ENCODE measurements at places on chromosomes 4 and X.

GRCh38 chr4:149980941-149981340 is 97.3 kb upstream of the DCLK2 start:
- H3K4me1 ChIP-seq: no peaks in the 10 kb centered on the region
- no peak overlapping the region for H3K4me3 ChIP-seq
- H3K36me3 ChIP-seq: no peaks in the 10 kb centered on the region

DNA sequence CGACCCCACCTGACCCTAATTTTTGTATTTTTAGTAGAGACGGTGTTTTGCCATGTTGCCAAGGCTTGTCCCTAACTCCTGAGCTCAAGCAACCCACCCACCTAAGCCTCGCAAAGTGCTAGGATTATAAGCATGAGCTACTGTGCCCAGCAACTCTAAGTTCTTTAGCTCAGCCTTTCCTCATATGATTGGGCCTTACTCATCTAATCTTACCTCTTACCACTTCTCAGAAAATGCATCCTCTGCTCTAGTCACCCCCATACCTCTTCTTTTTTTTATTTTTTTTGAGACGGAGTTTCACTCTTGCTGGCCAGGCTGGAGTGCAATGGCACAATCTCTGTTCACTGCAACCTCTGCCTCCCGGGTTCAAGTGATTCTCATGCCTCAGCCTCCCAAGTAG is 35.6 kb upstream of the UGDH start:
- no peaks in the 10 kb centered on the region for H3K27me3 ChIP-seq
- H3K4me1 ChIP-seq: peaks cover 12% of the 10 kb centered on the region
- no peak overlapping the region for H3K4me3 ChIP-seq
- DNase-seq: no peak
- peaks cover 2% of the 10 kb centered on the region for H3K36me3 ChIP-seq
- no peak overlapping the region for H3K27ac ChIP-seq

DNA sequence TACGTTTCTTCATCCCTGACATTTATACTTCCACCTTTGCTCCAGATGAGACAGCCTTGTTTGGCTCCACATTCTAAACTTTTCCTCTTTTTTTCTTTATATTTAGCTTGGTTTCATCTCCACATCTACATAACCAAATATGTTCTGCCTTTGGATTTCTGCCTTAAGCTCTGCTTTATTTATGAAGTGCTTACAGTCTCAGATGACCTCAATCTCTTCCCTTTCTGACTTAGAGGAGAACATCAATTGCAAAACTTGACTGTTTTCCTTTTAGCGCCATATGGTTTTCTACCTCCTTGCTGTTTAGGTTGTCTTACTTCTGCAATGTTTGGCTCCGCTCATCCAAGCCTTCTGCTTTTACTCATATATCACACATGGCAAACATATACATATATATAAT is 7.5 kb downstream of the ASB5 start:
- H3K27me3 ChIP-seq: no peaks in the 10 kb centered on the region
- H3K4me1 ChIP-seq: no peaks in the 10 kb centered on the region
- no peak overlapping the region for H3K4me3 ChIP-seq

- no peak for DNase-seq
- peaks cover 67% of the 10 kb centered on the region for H3K36me3 ChIP-seq
- no peaks in the 10 kb centered on the region for H3K4me1 ChIP-seq
- peak overlapping the region; percentile 2 for H3K27ac ChIP-seq
These were observed 197.8 kb downstream of the PALLD start for GRCh38 chr4:168694667-168695066.

DNA sequence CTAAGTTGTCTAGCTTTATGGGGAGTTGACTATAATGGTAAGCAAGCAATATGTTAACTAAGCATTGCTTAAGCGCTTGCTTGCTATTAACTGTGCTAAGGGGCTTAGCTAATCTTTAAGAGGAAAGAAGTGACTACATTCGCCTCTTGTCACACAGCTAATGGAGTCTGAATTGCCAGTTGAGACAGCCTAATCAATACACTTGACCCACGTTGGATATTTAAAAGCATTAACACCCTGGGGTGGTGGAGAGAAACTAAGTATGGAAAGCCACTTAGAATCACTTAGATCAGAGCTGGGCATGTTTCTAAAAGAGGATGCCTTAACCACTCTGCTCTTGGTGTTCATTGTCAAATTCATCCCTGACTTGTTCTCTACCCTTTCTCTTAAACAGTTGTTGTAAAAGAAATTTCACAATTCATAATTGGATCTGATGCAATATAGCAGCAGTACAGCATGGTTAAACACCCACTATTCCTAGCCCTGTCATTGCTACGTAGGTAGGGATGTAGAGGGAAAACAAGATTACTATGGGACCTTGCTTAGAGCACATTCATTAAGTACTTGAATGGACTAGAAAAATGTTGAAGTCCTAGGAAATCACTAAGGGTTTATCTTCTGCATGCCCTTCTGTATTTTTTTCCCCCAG is 3.5 kb downstream of the ZAR1 start:
- H3K36me3 ChIP-seq: peaks cover 2% of the 10 kb centered on the region
- peak; percentile 19 for DNase-seq
- no peak overlapping the region for H3K4me3 ChIP-seq

DNA sequence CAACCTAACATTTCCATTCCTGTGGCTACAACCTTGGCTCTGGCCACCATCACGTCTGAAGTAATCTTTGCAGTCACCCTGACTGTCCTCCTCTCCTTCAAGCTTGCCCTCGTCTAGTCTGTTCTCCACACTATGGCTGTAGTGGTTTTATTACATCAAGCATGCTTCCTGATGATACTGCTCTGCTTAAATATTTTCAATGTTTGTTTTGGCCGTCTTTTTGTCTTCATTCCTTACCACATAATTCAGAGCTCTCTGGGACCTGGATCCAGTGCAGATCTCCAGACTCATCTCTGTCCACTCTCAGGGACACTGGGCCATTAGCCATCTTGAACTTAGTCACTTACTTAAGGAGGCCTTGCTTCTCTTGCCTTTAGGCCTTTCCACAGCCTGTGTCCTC is 27.7 kb upstream of the FREM3 start:
- no peaks in the 10 kb centered on the region for H3K36me3 ChIP-seq
- no peak overlapping the region for H3K27ac ChIP-seq
- no peak for DNase-seq
- no peaks in the 10 kb centered on the region for H3K4me1 ChIP-seq

DNA sequence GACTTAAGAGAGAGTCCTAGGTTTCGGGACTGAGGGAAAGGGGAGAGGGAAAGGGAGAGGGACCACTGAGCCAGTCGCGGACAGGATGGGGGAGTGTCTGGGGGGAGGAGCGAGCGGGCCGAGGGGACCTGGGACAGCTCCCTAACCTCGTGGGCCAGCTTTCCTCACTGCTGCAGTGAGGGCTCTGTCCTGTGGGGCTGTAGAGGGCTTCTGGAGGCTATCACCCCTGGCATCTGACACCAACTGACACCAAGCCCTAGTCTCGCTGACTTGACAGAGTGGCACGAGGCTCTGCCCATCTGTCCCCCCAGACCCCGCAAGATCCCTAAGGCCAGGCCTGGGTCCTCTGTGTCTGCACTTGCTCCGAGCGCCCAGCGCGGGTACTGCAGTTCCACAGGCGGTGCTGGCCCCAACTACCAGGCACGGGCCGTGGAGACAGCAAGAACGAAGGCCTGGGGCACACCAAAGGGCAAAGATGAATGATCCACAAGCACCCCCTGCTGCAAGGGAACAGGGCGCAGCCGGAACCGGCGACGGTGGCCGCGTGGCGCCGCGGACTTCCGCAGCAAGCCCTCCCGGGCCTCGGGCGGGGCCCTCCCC is 465 bp downstream of the HAUS7 start:
- H3K36me3 ChIP-seq: no peaks in the 10 kb centered on the region
- DNase-seq: peak; percentile 48
- H3K4me1 ChIP-seq: no peaks in the 10 kb centered on the region
- no peak overlapping the region for H3K27ac ChIP-seq
- H3K4me3 ChIP-seq: peak overlapping the region; percentile 45

- peaks cover 3% of the 10 kb centered on the region for H3K36me3 ChIP-seq
- no peak overlapping the region for H3K27ac ChIP-seq
- DNase-seq: peak; percentile 6
- H3K4me1 ChIP-seq: no peaks in the 10 kb centered on the region
- H3K27me3 ChIP-seq: no peaks in the 10 kb centered on the region
These were observed 83.6 kb downstream of the STAG2 start for GRCh38 chrX:124045109-124045508.

DNA sequence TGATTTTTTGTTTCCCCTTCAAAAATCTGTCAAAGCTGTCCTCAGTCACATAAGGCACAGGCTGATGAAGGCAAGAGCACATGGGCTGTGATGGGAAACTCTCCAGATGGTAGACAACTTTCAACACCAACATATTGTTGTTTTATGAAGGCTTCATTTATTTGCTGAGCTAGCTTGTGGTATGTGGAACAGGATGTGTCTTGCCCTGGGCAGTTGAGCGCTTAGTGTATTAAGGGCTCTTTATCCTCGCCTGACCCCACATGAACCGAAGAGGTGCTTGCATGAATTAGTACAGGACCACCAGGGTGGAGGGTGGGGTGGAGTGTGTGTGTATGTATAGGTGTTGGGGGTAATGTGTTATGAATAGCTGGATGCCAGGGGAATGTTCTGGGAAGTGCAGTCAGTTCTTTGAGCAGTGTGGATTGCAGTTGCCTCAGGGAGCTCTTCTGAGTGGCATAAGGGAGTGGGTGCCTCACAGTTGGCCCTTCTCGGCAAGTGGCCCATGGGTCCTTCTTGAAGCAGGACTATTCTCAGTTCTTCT is 103.1 kb downstream of the PHEX start:
- no peaks in the 10 kb centered on the region for H3K36me3 ChIP-seq
- H3K27me3 ChIP-seq: no peaks in the 10 kb centered on the region
- H3K4me1 ChIP-seq: peaks cover 21% of the 10 kb centered on the region
- no peak overlapping the region for H3K4me3 ChIP-seq
- peak overlapping the region; percentile 59 for H3K27ac ChIP-seq
- DNase-seq: peak; percentile 10

DNA sequence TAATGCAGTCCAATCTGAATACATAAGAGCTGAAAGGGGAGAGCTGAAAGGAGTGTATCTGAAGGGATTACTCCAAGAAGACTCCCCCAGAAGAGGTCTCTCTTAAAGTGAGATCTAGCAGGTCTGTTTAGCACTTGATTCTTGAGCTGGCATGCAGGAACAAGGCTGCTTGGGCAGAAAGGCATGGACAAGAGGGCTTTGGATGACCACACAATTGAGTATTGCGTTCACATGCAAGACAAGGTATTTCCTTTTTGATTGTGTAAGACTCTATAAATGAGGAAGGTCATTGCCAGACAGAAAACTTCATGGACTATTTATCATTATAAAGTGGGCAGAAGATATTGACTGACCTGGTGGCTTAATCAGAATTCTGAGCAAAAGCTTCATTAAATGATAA is 145.5 kb upstream of the AFF2 start:
- DNase-seq: no peak
- no peaks in the 10 kb centered on the region for H3K36me3 ChIP-seq
- no peaks in the 10 kb centered on the region for H3K4me1 ChIP-seq
- H3K27ac ChIP-seq: no peak overlapping the region
- H3K27me3 ChIP-seq: no peaks in the 10 kb centered on the region

- peaks cover 3% of the 10 kb centered on the region for H3K36me3 ChIP-seq
- no peaks in the 10 kb centered on the region for H3K27me3 ChIP-seq
- peak; percentile 36 for DNase-seq
- no peaks in the 10 kb centered on the region for H3K4me1 ChIP-seq
These were observed 70.4 kb downstream of the BEX3 start for GRCh38 chrX:103446665-103447302.

DNA sequence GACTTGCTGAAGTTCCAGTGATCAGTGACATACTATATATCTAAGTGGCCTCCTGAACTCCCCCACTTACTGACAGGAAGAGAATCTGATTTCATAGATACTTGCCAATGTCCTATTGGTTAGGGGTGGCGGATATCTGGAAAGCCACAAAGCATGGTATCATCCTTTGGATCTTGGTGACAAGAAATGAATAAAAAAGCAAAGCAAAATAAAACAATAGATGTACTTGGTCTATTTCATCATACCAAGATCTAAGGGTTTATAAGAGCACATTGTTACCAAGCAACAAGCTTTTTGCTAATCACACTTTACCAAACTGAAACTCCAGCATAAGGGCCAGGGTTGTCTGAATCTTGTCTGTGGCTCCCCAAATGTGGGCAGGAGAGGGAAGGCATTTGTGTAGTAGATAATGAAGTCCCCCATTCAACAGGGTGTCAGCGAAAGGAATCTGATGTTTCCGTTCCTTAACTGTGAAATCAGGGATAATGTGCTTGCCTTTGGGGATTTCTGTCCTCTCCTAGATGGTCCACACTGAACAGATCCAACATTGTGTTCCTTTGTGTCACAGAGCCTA is 125.0 kb upstream of the SMIM10 start:
- H3K27me3 ChIP-seq: no peaks in the 10 kb centered on the region
- no peak overlapping the region for H3K27ac ChIP-seq
- H3K36me3 ChIP-seq: no peaks in the 10 kb centered on the region
- H3K4me1 ChIP-seq: no peaks in the 10 kb centered on the region

DNA sequence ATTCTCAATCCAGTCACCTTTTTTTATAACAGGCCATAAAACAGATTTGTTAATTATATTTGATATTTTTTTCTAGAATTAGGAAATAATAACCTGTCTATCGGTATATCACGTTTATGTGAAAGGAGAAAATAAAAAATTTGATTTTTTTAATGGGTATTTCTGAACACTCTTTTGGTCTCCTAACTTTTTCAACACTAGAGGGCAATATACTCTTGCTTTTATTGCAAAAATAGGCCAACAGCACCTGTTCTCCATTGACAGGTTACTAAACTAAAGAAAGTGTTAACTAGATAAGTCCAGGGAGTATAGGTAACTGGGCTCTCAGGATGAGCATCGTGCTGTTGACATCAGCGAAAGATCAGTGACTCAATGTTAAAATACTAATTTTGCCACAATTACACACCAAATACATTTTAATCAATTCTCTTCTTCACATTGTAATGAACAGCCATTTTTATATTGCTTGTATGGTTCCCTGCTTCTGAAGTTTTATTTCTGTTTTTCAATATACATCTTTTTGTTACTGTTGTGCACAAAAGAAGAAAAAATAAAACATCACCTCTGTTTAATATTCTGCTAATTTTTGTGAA is 22.8 kb downstream of the NDST4 start:
- H3K4me1 ChIP-seq: no peaks in the 10 kb centered on the region
- no peaks in the 10 kb centered on the region for H3K27me3 ChIP-seq
- no peak overlapping the region for H3K27ac ChIP-seq
- H3K36me3 ChIP-seq: no peaks in the 10 kb centered on the region
- no peak overlapping the region for H3K4me3 ChIP-seq

DNA sequence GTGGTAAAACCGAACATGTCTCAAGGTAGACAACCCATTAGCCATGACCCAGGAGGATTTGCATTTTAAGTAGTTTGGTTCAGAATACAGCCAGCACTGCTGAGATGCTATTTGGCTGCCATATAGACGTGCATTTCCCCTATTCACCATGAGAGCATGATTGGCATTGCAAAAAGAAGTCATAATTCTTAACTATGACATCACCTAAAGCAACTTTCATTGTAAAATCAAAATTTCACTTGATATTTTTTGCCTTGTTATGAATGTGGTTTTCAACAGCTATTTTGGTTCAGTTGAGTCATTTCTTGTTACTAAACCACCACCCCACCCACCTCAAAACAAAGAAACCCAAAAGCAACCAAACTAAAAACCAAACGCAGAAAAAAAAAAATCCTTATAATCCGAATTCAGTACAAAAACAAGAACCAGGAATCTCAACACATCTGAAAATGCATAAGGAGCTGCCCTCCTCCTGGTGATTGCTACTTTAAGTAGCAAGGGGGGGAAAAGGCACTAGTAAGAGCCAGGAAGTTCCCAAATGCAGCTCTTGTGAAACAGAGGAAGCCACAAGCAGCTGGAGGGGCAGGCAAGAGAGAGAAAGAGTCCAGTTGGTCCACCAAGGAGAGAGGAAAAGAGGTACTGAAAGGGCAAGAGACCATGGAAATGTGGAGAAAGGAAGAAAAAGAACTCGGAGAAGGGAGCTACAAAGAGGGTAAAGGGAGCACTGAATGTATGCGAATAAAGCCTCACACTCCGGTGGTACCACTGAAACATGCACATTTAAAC is 3.1 kb downstream of the SLITRK4 start:
- no peak overlapping the region for H3K27ac ChIP-seq
- peak overlapping the region; percentile 55 for H3K4me3 ChIP-seq
- H3K27me3 ChIP-seq: no peaks in the 10 kb centered on the region
- no peaks in the 10 kb centered on the region for H3K36me3 ChIP-seq
- H3K4me1 ChIP-seq: no peaks in the 10 kb centered on the region
